AG09319 (cell line): ENCODE measurements at places on chromosomes 5 and 9.

- DNase-seq, result no peak
Measured at GRCh38 chr9:136078024-136078423, 17.1 kb downstream of the NACC2 start.

- DNase-seq, result no peak
Measured at GRCh38 chr5:56108246-56108645, 113.5 kb upstream of the IL6ST start.

DNA sequence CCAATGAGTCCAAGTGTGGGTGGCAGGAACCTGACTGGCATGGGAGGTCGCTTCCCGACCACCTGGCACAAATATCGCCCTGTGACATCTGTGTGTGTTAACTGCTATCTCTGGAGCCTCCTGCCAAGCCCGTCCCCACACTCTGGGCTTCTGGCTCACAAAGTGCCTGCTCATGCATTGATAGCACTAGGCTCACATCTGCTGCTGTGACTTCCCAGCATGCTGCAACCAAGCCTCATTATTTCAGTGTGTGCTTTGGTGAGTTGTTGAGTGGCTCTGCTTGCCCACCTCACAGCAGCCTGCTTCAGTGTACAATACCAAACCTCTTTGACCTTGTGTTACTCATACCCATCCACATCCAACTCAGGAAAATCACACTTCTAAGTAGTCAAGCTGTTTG lies 139.8 kb downstream of the APBA1 start:
- DNase-seq, result no peak

DNA sequence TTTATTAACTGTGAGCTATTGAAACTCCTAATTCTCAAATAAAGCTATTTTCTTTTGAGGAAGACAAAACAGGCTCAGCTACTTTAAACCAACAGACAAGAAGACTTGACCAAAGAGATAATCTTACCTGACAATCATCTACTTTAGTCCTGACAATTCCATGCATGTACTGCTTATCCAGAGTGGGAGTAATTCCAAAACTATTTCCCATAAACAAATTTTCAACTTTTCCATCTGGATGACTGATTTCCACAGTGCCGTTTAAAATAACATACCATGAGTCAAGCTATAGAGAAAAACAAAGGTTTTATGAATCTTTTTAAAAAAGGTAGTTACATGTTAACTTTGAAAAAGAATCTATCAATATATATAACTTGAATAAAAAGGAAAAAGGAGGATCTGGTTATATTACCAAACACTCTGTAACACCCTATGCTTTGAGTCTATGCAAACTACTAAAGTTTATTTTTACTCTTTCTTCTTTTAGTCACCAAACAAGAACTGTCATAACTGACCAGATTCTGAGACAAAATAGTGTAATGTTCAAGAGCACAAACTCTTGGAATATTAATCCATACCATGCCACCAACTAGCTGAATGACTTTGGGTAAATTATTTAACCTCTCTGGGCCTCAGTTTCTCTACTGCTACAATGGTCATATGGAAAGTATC lies 129.7 kb downstream of the RAPGEF6 start:
- DNase-seq, result no peak

DNA sequence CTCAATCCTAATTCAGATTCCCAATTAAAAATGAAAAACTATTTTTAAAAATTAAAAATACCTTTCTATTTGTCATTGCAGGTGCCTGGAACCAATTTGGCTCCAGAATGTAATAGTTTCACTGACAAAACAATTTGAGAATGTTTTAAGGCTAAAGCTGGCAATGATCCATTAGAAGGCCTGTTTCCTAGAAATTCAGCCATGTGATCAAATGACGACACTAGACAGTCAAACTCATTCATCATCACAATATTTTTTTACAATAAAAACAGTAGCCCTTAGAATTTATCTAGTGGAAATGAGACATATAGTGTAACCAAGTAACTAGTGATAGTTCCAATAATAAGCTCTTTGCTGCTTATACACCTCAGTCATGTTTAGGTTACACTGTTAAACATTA lies 75.4 kb upstream of the MAP3K1 start:
- DNase-seq, result no peak

DNA sequence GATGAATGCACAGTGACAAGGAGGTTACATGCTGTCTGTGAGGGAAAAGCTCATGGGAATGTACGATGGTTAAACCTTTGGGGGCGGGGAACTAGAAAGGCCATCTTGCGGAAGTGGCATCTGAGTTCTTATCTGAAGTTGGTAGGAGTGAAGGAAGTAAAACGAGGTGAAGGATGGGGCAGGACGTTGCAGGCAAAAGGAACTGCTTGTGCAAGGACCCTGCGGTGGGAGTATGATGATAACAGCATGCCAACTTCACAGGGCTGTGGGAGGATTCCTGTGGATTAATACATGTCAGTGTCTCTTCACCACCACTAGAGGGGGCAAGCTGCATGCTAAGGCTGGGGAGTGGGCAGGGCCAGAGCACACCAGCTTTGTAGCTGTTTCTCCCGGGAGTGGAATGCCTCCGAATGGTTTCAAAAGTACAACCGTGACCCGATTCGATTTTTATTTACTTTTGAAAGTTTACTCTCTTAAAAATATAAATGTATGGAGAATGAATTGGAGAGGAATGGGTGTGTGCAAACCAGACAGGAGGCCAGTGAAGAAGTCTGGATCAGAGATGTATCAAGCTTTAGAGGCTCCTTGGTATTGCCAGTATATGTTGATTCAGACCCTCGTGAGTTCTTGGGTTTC lies 62.5 kb downstream of the CYFIP2 start:
- peak; percentile 55 for DNase-seq

- DNase-seq, result no peak
Measured at GRCh38 chr9:112971415-112971814, 40.6 kb downstream of the ZNF883 start.
